ENCODE measurements at places on chromosomes 2 and 18. TPM values are rescaled to one million over a fixed set of nuclear protein-coding genes. Genes with fewer than 3 reads are reported as not detected.

MATN3 gene
- total RNA-seq: 0.12 TPM

FEV gene
- 2.9 TPM for total RNA-seq

LOXL3 gene
- 4.7 TPM for total RNA-seq

GRCh38 chr2:56232912-56233311 is 49.1 kb downstream of the CCDC85A start:
- H3K4me1 ChIP-seq: no peaks in the 10 kb centered on the region
- H3K36me3 ChIP-seq: no peaks in the 10 kb centered on the region
- H3K27me3 ChIP-seq: no peaks in the 10 kb centered on the region
- H3K27ac ChIP-seq: no peak overlapping the region
- no peak for DNase-seq
- no peak overlapping the region for H3K4me3 ChIP-seq

- no peak overlapping the region for H3K27ac ChIP-seq
- no peaks in the 10 kb centered on the region for H3K36me3 ChIP-seq
- no peaks in the 10 kb centered on the region for H3K27me3 ChIP-seq
- DNase-seq: no peak
These were observed 428.2 kb upstream of the ETAA1 start for GRCh38 chr2:66968946-66969345.

DNA sequence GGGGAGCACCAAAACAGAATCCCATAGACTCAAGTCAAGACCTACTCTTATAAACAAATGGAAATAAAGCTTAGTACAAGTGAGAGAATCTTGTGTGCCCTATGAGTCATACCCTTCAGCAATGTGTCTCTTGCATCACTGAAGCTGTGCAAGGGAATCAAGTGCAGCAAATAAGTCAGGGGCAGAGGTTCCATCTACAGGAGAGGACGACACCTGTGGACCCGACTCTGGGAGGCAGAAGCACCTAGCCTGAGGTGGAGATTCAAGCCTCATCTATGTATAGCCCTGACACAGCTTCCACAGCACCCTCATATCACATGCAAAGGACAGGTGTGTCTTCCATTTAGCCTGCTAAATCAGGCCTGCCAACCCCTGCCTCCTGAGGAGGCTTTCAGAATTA is 298.2 kb downstream of the CNTNAP5 start:
- H3K27ac ChIP-seq: no peak overlapping the region
- no peaks in the 10 kb centered on the region for H3K4me1 ChIP-seq
- no peaks in the 10 kb centered on the region for H3K36me3 ChIP-seq
- no peak for DNase-seq
- H3K27me3 ChIP-seq: no peaks in the 10 kb centered on the region
- no peak overlapping the region for H3K4me3 ChIP-seq

Measured in colonic mucosa (tissue), 4 donors.